ENCODE measurements at places on chromosomes 7 and 10.

- no peak for DNase-seq
Observed at GRCh38 chr10:102312683-102313082, 67.4 kb downstream of the GBF1 start.

- no peak for DNase-seq
Observed at GRCh38 chr10:96017191-96017687, 26.1 kb upstream of the CCNJ start.

DNA sequence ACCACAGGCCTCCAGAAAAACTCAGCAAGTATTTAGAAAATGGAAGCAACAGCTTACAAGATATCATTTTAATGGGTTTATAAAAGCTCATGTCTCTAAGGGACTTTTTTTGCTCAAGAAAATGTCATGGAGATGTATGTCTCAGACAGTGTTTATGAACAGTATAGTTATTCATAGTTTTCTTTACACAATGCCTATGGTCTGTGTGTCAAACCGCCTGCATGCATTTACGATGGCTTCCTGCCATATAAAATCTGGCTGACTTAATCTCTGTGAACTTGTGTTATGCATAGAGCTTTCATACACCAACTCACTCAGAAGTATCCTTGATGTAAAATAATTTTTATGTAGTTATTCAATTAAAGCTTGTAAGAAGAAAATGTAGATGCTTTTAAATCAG is 1314.2 kb upstream of the LRRTM3 start:
- no peak for DNase-seq

- DNase-seq = no peak
Observed at GRCh38 chr10:74202356-74202755, 51.3 kb downstream of the ADK start.

GRCh38 chr10:102004376-102004775 is 51.6 kb downstream of the ARMH3 start:
- no peak for DNase-seq

DNA sequence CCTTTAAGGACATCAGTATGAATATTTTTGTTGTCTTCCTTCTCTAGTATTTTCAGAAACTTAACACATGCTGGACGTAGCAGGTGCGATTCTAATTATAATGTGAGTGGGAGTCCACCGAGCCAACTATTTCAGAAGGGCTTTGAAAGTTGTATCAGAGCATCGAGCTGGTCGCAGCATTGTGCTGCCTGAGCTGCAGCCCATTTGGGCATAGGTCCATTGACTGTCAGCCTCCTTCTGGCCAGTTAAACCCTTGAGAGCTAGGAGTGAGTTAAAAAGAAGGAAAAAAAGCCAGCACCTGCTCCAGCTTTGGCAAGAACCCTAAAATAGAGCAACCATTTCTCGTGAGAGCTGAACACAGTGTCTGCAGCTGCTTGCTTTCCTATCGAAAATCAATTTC is 47.8 kb downstream of the SLC35G1 start:
- DNase-seq = no peak

GRCh38 chr7:130615583-130615982 is 53.0 kb downstream of the COPG2 start:
- no peak for DNase-seq

DNA sequence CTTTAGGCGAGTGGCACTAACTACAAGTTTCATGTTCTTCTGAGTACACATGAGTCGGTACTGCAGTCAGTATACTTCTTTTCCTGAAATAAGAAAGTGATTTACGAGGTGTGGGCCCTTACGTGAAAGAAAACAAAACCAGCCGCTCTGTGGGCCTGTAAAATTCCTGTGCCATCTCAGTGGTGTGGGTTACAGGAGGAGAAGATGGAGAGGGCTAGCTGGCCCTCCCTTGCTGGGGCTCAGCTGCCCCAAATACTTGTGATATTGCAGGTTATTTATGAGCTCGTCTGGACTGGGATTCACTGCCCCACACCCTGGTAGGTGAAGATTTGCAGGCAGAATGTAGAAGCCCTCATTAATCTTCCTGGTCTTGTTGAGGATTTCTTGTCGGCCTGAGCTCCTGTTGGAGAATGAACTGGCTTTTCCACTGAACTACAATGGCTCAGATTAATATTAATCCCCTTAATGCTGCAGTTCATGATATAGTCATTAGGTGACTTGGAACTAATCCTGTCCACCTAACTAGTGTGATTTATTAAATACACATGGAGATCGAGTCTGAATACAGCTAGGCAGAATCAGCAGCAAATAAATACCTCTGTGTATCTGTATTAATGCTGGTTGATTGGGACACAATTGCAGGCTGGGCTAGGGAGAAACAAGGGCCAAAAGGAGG is 68.0 kb downstream of the GBF1 start:
- no peak for DNase-seq

DNA sequence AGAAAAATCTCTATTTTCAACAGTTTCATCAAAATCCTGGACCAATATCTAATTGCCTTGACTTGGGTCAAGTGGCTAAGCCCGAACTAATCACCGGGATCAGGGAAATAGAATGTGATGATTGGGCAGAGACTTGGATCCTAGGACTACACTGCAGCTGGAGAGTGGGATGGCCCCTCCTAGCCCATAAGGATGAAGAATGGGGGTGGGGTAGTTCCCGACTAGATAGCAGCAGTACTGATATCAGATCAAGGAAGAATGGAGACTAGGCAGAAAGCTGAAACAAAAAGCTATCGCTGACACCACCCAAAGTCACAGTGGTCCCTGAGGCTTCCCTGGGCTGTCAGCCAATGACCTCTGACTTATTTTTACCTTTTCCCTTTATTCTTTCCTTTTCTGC is 160.4 kb upstream of the PHYHIPL start:
- no peak for DNase-seq

DNA sequence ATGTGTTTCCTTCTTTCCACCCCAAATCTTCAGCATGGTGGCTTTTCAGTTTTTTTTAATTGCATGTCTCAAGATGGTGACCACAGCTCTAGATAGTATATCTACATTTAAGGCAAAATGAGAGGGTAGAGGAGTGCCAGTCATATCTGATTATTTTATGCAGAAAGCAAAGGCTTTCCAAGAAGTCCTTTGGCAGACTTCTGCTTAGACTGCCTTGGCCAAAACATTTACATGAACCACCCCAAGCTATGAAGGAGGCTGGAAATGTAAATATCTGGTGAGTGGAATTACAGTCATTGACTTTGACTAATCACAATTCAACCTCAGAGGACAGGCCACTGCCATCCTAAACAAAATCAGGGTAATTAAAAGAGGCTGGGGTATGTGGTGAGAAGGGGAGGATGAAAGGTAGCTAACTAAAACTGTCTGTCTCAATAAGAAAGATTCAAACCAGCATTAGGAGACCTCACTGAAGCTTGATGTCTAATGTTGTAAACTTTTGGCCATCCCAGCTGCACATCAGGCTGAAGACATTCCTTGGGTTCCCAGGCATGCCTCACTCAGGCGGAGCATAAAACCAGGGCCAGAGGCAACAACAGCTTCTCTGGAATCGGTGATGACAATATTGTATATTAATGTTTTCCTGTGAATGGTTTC is 53.4 kb downstream of the PPP1R3C start:
- DNase-seq = no peak

DNA sequence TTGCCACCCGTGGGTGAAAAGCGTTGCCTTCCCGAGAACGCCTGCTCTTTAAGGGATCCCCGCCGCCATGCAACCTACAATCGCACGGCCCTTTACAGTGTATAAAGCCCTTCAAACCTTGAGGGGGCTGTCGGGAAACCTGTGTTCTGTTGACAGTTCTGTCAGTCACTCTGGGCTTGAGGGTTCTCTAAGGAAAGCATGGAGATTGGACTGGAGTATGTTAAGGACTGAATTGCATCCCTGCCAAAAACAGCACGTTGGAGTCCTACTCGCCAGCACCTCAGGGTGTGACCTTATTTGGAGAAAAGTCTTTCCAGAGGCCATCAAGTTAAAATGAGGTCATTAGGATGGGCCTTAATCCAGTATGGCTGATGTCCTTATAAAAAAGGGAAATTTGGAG is 70.6 kb downstream of the PFKFB3 start:
- no peak for DNase-seq

- DNase-seq = no peak
Observed at GRCh38 chr7:22358820-22359697, 2.1 kb upstream of the RAPGEF5 start.

- DNase-seq = no peak
Observed at GRCh38 chr7:152847386-152847908, 87.9 kb downstream of the ACTR3B start.

DNA sequence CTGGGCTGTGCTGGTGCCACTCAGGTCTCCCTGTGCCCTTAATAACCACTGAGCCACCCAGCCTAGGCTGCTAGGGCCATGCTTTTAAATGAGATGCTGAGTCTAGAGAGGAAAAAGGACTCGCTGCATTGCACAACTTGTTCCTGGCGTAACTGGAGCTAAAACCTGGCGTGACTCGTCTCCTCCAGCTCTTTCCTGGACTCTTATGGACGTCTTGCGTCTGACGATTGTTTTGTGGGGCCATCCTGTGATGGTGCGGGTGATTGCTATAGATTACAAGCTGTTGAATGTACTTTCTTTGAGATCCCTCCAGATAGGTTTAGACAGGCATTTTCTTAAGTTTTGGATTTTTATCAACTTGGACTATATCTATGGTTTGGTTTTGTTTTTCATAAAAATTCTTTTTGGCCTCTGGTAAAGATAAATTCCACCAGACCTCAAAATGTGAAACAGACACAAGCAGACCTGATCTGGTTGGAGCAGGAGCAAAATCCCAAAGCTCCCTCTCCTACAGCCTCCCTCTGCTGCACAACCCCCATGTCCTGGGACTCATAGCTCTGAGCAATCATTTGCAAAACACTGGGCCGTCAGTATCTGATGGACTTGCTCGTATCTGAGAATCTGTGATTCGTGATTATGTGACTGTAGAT is 230.3 kb downstream of the ARHGAP12 start:
- no peak for DNase-seq

- peak; percentile 17 for DNase-seq
Observed at GRCh38 chr10:7409732-7410168, 1.1 kb downstream of the SFMBT2 start.

- no peak for DNase-seq
Observed at GRCh38 chr10:66183028-66183427, 742.8 kb upstream of the LRRTM3 start.

DNA sequence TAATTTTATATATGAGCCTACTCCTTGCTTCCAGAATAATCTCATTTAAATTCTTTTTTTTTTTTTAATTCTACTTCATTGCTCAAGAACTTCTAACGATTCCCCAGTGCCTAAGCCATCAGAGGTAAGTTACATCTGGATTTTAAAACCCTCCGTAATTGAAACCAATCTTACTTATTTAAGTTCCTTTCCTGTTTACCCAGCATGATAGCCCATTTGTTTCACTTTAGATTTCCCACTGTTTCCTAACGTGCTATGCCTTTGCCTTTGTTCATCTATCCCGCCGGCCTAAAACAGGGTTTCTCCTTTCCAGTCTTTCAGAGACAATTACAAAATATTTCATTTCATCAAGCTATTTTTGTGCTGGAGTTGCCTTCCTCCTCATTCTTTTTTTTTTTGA is 75.8 kb upstream of the ETV1 start:
- no peak for DNase-seq

All from activated CD8-positive, alpha-beta memory T cell treated with anti-CD3 and anti-CD28 coated beads for 48 hours (primary cell).